ENCODE measurements at places on chromosomes 3 and 15.

DNA sequence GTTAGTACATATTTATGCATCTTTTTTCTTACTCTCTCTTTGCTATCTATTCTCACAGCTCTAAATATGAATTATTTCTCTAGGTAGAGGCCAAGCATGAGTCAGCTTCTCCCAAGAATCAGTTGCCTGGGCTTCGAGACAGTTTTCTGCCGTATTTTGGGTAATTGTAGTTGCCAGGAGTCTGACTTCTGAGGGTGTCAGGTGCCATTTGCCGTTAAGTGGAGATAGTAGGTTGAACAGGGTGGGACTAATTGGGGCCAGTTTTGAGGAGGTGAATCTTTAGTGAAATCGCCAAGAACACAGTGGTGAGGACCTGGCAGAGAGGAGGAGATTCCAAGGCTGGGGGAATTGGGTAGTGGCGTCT lies 7.8 kb upstream of the NRROS start:
- no peak for DNase-seq

GRCh38 chr3:113496924-113497323 lies 18.0 kb downstream of the SPICE1 start:
- no peak for DNase-seq

- no peak for DNase-seq
Measured at GRCh38 chr15:43144512-43144911, 11.1 kb downstream of the TMEM62 start.

- DNase-seq = no peak
Measured at GRCh38 chr3:10781981-10782380, 34.0 kb upstream of the SLC6A11 start.

DNA sequence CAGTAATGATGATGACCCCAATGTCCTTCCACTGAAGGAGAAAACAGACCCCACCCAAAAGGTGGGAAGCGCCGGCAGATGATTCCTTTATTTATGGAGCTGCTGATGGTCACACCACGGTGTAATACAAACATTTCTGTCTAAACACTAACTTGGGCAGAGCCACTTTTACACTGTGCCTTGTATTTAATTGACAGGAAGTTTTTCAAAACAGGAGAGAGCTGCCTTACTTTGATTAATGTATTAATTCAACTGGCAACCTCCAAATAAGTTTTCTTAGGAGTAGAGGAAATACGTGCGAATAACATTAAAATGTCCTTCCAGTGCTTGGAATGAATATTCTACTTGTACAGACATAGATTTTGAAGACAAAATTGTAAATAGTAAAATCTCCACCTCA lies 70.4 kb downstream of the WWTR1 start:
- no peak for DNase-seq

GRCh38 chr3:153209596-153209995 lies 47.6 kb downstream of the RAP2B start:
- DNase-seq = no peak

DNA sequence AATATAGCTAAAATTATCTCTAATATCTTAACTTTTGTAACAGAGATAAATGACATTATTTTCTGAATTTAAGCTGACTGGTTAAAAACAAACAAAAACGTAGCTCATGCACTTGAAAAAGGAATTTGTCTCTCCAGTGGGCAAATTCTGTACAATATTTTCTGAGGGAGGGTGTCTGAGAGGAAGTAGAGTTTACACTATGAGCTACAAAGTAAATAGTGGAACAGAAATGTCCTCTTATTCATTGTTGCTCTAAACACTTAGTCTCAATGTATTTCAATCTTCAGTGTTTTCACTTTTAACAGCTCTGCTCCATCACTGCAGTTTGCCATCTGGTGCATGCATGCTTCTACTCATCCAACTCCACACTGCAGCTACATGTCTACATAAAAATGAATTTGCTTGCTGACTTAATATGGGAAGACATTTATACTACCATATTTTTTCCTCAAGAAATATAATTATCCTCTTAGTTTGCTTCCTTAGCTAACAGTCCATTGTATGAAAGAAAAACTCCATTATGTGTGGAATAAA lies 817.4 kb upstream of the LMCD1 start:
- DNase-seq = no peak

- DNase-seq = no peak
Measured at GRCh38 chr15:98884894-98885293, 122.7 kb downstream of the PGPEP1L start.

GRCh38 chr15:85704720-85705429 lies 89.8 kb downstream of the KLHL25 start:
- DNase-seq = no peak

DNA sequence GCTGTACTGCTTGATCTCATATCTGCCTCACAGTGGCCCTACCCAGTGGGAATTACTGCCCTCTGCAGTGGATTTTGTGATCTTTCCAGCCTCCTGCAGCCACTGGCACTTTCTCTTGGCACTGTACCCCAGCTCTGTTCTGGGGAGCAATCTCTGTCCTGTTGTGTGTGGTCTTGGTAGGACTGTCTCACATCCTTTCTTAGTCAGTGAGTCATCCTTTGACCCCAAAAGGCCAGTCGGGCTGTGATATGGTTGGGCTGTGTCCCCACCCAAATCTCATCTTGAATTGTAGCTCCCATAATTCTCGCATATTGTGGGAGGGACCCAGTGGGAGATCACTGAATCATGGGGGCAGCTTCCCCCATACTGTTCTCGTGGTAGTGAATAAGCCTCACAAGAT lies 133.3 kb upstream of the TPM1 start:
- DNase-seq = no peak

DNA sequence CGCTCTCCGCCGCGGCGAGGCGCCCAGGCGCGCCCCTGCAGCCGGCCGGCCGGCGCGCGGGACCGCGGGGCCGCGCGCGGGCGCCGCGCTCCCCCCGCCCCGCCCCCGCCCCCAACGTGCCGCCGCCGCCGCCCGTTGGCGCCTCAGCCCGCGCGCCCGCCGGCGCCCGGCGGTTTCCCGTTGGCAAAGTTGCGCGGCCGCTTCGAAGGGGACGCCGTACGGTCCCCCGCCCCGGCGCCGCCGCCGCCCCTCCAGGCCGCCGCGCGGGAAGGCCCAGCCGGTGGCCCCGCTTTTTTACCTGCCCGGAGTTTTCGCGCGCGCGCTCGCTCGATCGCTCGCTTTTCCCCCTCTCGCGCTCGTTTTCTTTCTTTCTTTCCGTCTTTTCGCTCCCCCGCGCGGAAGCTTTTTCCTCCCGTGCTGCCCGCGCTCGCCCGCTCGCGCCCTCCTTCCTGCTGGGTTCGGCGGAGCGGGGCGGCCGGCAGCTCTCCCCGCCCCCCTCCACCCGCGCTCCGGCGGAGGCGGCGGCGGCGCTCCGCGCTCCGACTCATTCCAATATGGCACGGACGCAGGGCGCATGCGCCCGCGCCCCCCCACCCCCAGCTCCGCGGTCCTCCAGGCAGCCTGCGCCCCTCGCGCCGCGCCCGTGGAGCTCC lies at the start of gene SFMBT1:
TSS of gene SFMBT1 (minus strand) at position 556 of the 653 bp plus-strand sequence. CDS start 76,945 bp downstream, outside the sequence.
- peak; percentile 74 for DNase-seq

GRCh38 chr15:39666677-39667076 lies 85.8 kb downstream of the THBS1 start:
- no peak for DNase-seq

GRCh38 chr3:99637016-99637367 lies 1.4 kb upstream of the COL8A1 start:
- no peak for DNase-seq

DNA sequence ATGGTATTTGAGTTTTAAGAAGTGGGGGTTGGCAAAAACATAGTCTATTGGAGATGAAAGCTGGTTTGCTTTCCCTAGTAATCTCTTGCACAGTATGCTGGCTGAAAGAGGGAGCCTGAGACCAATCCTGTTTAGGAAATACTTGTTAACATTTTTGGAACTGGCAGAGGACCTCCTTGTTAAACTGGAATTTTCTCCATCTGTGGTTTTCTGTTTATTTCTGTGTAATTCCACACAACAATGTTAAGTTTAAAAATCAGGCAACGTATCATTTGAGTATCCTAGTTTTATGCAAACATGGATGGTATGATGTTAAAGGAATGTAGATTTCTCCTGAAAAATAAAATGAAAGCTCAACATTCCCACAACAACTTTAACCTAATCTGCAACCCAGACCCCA lies 536.0 kb upstream of the TBL1XR1 start:
- no peak for DNase-seq

- DNase-seq = no peak
Measured at GRCh38 chr15:45150481-45150880, 20.7 kb downstream of the DUOX1 start.

DNA sequence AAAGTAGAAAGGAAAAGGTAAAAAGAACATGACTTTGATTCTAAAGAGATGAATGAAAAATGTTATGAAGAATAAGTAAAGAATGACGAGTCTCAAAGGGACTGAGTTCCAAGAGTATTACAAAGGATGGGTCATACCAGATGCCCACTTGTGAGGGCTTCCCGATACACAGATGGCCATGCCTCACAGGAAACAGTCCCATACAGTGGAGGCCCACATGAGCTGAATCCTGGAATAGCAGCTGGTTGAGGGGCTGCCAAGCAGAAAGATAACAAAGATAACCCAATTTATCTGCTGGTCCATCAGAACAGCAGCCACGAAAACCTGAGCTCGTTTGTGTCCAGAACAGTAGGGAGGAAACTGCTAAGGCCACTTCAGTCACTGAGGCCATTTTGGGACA lies 3.7 kb downstream of the SSR3 start:
- DNase-seq = no peak

- DNase-seq = no peak
Measured at GRCh38 chr3:1907911-1908310, 190.8 kb upstream of the CNTN4 start.

DNA sequence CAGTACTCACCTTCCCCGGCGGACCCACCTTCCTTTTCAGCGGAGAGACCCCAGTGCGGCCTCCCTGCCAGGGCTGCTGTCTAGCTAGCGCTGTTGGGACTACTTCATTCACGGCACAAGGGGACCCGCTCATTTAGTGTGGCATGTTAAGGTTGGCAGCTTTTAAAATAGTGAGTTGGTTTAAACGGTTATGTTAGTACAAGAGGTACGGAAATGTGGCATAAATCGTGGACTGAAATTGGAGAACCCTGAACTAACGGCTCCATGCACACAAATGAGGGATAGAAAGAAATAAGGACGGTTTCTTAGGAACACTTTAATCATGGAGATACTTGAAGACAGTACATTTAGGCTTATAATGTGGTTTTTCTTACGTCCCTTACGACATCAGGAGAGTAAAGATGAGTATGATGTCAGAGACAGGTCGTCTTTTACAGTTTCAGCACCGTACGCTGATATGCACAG lies 752 bp downstream of the CEP63 start:
- DNase-seq = no peak

DNA sequence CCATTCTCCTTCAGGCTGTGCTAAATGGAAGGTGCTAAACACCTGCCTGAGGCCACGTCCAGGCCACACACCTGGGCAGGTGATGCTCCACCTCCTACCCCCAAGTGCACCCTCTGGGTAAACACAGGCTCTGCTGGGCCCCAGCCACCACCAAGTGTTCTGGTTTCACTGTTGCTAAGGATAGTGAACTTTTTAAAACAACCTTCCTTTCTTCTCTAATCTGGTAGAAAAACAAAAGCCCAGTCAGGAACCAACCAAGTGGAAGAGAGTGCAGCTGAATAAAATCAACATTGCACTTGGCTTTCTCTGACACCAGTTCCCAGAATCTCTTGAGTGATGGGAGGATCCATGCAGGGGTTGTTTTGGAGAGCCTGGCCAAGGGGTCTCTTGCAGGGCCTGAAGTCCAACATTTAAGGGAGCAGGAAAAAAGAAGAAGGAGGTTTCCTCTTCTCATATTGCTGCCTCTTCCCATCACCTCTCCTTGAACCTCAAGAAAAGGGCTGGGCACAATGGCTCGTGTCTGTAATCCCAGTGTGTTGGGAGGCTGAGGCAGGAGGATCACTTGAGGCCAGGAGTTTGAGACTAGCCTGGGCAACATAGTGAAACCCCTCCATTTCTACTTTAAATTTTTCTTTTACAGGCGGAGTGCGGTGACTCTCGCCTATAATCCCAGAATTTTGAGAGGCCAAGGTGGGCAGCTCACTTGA lies 26.2 kb upstream of the ATP13A3 start:
- DNase-seq = no peak

DNA sequence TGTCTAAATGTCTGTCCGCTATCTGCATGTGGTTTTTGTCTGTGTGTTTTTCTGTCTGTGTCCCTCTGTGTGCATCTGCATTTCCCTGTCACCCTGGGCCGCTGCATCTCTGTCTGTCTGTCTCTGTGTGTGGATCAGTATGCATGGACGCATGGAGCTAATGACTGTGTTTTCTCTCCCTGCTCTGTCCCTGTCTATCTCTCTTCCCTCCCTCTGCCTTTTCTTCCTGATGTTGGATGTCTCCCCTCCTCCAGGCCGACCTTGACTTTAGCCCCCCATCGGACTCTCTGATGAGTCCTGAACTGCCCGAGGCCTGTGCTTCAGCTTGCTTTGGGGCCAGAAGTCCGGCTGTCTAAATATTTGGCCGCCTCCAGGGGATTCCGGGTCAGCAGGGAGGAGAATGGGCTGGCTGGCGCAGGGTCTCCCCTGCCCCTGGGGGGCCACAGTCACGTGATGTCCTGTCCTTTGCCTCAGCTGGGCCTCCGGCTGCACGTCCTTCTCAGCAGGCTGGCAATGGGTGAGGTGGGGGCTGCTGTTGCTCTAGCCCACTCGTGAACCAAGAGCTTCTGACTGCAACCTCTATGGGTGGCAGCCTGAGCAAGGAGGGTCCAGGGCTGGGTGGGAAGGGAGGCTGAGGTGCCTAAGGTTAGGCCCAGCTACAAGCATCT lies 3.7 kb downstream of the SLC38A3 start:
- no peak for DNase-seq

- no peak for DNase-seq
Measured at GRCh38 chr15:75193976-75194375, 7.7 kb upstream of the C15orf39 start.

DNA sequence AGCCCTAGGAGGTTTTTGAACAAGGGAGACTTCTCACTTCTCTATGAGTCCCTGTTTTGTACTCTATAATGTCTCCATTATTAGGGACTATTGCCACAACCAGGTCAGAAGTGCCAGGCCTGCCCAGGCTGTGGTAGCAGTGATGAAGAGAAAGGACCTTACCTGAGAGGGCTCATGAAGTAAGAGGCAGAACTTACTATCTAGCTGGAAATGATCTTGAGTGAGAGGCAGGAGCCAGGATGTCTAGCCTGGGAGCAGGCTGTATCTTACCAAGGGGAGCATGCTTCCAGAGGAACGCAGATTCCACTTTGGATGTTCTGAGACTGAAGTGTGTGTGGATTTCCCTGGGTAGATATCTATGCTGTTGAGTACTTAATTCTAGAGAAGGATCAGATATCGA lies 93.3 kb downstream of the RPL39L start:
- no peak for DNase-seq

GRCh38 chr3:196553551-196553950 lies 14.8 kb downstream of the WDR53 start:
- DNase-seq = no peak

GRCh38 chr15:85477730-85478129 lies 97.3 kb downstream of the AKAP13 start:
- DNase-seq = no peak

- no peak for DNase-seq
Measured at GRCh38 chr3:66228707-66229106, 7.9 kb downstream of the SLC25A26 start.

- DNase-seq = no peak
Measured at GRCh38 chr3:113166719-113167492, 44.5 kb upstream of the BOC start.

GRCh38 chr3:128568602-128569490 lies 75.8 kb upstream of the GATA2 start:
- no peak for DNase-seq

GRCh38 chr3:62403765-62404164 lies 30.4 kb upstream of the FEZF2 start:
- DNase-seq = no peak

- DNase-seq = no peak
Measured at GRCh38 chr3:189108067-189108466, 63.7 kb upstream of the TPRG1 start.

- no peak for DNase-seq
Measured at GRCh38 chr3:105806359-105806758, 62.5 kb downstream of the CBLB start.

Measured in activated B cell treated with CpG ODN at 0.5 μM for 24 hours (primary cell).